Astrocyte of the cerebellum (primary cell): ENCODE measurements at places on chromosomes 1 and 21.

- DNase-seq: no peak
These were observed 4.8 kb downstream of the TTLL7 start for GRCh38 chr1:83994111-83994510.

DNA sequence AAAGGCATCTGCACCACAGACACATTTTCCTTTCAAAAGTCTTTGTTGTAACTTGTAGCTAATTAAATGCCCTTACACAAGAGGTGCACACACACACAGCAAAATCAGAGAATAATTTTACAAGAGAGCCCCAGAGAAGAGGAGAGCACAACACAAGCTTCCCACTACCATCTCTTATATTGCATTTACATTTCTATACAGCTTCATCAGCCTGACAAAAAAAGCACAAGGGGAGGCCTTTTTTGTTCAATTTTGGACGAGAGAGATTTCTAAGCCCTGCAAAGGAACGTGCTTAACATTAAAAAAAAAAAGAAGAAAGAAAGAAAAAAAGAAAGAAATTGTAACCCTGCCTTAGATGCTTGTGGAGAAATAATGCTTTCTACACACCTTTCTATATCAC is 17.1 kb upstream of the ESRRG start:
- DNase-seq: no peak

DNA sequence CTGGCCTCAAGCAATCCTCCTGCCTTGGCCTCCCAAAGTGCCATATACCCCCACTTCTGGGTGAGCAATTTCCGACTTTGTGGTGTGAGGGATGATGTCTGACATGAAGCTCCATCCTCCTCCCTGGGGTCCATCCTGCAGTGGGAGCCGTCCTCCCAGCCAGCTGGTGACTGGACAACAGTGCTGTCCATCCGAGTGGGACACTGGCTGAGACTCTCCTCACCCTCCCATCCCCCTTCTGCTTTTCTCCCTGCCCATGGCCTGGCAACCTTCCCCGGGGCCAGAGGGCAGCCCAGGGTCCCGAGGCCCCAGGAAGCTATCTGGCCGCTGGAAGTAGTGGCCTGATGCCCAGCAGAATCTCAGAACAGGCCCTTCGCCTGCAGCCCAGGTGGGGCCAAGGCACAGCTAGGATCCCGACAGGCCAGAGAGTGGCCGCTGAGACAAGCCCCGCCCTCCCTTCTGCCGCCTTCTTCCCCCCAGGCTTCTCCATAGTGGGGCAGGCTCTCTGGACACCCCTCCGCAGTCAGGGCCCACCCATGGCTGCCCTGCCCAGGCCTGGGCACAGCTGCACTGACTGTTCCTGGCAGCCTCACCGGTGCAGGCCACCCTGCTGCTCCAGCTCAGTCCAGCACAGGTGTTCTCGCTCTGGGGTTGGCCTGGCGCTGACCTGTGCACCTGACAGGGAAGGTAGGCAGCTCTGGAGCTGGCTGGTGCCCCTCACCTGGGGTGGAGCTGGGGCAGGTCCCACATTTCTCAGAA is 8.4 kb upstream of the FAAP20 start:
- DNase-seq: no peak

- no peak for DNase-seq
These were observed 147.9 kb upstream of the FMN2 start for GRCh38 chr1:239943761-239944160.

DNA sequence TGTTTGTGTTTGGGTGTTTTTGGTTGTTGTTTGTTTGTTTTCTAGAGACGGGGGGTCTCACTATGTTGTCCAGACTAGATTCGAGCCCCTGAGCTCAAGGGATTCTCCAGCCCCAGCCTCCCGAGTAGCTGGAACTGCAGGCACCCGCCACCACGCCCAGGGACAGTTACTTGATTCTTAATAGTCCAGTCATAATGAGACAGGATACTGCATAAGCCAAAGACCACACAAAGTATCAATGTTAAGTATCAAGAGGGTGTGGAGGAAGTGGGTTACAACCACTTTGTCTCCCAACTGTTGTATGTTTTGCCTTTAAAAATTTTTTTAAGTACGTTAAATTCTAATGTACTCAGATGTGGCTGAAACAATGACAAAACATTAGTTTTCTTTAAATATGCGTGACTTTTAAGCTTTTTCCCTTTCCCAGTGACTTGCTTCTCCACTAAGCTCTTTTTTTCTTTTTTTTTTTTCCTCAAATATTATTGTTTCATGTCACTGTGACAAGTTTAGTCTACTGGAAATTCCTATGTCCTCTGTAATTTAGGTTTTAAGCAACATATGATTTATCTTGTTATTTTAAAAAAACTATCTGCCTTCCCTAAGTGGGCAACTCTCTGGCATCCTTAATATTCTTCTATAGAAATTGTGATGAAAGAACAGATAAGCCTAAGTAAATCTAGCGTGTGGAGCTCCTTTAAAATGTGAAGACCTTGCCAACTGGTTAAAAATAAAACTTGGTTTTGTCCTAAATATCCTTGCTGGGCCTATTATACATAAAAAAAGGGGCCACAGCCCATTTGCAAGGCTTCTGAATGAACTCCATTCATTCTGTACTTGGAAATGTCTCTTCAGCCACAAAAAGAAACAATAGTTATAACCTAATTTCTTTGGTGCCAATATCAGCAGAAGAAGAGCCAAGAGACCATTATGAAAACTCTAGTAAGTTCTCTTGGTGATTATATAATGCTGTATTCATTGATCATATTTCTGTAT is 56.2 kb upstream of the DPH5 start:
- no peak for DNase-seq

GRCh38 chr1:25106976-25107642 is 125.2 kb downstream of the SYF2 start:
- no peak for DNase-seq
